Left lobe of liver (tissue), 2 donors: ENCODE measurements at places on chromosomes 5 and 9.

- no peak for DNase-seq
These were observed 501.7 kb downstream of the ARHGEF28 start for GRCh38 chr5:74127381-74128320.

DNA sequence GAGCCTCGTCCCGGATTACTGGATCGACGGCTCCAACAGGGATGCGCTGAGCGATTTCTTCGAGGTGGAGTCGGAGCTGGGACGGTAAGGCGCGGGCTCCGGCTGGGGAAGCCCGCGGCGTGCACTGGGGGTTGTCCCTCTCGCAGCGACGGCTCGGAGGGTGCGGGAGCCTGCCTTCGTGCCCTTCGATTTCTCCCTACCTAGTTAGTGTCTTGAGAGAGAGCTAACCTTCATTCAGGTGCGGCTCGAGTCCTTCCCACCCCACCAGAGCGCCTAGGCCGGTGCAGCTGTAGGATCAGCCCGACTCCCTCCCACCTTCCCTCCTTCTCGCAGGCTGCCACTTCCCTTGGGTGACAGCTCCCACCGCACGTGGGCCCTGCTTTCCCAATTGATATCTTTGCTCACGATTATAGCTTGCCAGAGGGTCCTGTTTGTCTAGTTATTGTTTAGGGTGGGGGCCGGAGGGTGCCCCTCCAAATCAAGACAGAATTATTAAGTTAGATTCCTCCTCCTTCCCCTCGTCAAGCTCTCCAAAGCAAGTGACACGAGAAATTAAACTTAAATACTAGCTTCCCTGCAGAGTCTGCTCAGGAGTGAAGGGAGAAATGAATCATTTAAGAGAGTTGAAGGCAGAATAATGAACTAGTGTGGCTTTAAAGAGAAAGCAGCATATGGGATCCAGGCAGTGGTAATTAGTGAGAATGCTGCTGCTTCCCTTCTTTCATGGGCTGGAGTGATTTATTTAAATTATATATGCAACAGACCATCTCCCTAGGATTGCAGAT is 569 bp downstream of the CAMK4 start:
- DNase-seq, result no peak

DNA sequence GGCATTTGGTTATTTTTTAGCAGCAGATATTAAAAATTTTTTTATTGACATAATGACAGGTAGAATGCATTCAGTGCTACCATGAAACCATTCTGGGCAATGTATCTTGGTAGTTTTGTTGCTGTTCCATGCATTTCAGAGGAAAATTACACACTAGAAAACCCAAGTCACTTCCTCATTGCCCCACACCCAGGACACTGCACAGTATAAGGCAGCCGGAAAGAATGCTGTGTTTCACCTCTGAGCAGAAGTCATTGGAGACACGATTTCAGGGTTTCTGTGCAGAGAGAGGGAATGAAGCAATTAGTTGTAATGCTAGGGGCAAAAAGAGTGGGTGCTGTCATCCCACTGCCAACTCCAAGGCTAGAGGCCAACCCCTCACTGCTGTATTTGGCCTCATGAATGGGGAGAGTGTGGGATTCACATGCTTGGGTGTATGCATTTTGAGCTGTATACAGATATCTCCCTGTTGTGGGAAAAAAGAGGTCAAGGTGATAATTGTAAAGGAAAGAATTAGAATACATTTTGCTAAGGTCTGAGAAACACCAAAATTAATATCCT is 290.5 kb downstream of the BNC2 start:
- DNase-seq, result no peak

- DNase-seq, result no peak
These were observed 70.3 kb downstream of the CTSL start for GRCh38 chr9:87796196-87796595.

GRCh38 chr9:34372467-34373011 is 4.2 kb downstream of the MYORG start:
- DNase-seq, result no peak
